ENCODE measurements at places on chromosomes 4 and X. TPM values are rescaled to one million over a fixed set of nuclear protein-coding genes. Genes with fewer than 3 reads are reported as not detected.

Gene PRSS48
- total RNA-seq, result not detected

Gene CYP2U1
- 3.6 TPM for total RNA-seq

Gene GPR143
- total RNA-seq, result 1.3 TPM

Gene GSPT2
- 4.1 TPM for total RNA-seq

Gene IQCM
- not detected for total RNA-seq

Gene DNAAF6
- total RNA-seq, result not detected

Gene STAP1
- total RNA-seq, result not detected

Gene ZFP92
- 3.0 TPM for total RNA-seq

Gene SASH3
- total RNA-seq, result not detected

Gene CNGA1
- total RNA-seq, result 0.31 TPM

Gene FATE1
- not detected for total RNA-seq

Gene EPHA5
- not detected for total RNA-seq

Gene GPR50
- total RNA-seq, result not detected

Gene SHROOM3
- total RNA-seq, result 22.8 TPM
